ENCODE measurements at places on chromosomes 13 and 19.

DNA sequence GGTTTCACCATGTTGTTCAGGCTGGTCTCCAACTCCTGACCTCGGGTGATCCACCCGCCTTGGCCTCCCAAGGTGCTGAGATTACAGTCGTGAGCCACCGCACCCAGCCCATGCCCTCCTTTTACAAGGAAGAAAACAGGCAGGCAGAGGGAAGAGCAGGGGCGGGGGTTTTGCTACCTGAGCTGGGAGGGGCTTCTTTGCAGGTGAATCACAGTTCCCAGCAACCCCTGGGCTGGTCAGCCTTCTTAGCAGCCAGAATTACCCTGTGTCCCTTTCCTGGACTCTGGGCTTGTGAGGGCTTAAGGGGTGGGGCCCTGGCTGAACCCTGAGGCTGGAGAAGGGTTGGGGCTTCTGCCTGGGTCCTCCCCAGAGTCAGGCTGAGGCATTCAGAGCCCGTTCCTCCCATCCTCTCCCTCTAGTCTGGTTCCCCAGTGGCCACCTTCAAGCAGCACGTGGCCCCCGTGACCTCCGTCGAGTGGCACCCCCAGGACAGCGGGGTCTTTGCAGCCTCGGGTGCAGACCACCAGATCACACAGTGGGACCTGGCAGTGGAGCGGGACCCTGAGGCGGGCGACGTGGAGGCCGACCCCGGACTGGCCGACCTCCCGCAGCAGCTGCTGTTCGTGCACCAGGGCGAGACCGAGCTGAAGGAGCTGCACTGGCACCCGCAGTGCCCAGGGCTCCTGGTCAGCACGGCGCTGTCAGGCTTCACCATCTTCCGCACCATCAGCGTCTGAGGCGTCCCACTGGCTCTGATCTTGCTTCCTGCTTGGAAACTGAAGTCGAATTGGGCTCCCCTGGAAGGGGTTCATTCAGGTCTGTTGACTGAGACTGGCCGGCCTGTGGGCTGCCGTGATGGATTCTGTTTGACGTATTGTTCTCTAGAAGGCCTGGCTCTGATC, 2.8 kb upstream of the KCNJ14 start:
- DNase-seq = no peak

DNA sequence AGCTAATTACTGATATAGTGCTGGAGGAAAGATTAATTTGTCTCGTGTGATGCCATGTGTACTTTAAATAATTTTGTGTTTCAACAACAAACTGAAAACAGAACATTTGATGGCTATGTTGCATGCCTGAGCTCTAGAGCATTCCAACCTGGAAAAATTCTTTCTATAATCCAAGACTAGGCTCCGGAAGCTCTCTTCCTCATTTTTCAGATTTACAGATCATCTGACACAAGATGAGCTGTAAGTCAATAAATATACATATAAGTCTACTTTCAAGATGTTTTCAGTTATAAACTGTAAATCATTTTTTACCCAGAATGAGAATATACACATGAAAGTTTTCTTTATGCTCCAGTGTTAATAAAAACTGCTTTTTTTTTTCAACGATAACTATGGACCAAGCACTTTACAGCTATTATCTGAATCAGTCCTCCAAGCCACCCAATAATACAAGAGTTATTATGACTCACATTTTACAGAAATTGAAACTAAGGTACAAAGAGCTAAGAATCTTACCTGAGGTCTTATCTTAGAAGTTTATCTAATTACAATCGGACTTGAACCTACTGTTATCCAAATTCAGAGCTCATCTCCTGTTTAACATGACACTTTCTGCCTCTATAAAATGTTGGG, 6.4 kb upstream of the FOXO1 start:
- no peak for DNase-seq

GRCh38 chr13:54884682-54885081, 1856.1 kb downstream of the OLFM4 start:
- DNase-seq = no peak

GRCh38 chr19:51027126-51027806, 850 bp upstream of the KLK11 start:
- DNase-seq = no peak

- no peak for DNase-seq
Measured at GRCh38 chr13:37429976-37430375, 168.6 kb downstream of the POSTN start.

GRCh38 chr19:39970425-39970674, 615 bp upstream of the PSMC4 start:
- no peak for DNase-seq

DNA sequence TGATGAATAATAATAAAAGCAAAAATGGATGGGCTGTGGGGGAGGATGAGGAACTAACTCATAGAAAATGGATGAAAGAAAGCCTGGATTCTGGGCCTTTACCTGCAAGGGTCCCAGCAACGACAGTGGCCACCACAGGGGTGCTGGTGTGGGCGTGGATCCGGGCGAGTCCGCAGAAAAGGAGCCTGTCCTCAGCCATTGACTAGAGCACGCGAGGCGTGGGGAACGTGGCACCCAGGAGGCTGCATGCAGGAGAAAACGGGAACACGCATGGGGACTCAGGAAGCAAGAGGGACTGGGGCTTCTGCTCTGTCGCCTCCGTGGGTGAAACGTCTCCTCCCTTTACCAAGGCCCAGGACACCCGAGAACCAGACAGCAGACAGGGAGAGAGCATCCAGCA, 25.8 kb upstream of the DPRX start:
- DNase-seq = no peak

DNA sequence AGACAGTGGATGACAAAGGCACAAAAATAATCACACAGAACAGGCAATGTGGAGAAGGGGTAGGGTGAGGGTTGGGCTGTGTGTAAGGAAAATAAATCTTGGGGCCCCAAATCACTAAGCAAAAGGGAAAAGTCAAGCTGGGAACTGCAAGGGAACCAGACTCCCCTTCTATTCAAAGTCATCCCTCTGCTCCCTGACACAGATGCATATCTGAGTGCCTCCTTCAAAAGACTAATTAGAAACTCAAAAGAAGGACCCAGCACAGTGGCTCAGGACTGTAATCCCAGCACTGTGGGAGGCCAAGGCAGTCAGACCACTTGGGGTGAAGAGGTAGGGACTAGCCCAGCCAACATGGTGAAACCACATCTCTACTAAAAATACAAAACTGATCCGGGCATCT, 18.3 kb downstream of the ZNF611 start:
- no peak for DNase-seq

DNA sequence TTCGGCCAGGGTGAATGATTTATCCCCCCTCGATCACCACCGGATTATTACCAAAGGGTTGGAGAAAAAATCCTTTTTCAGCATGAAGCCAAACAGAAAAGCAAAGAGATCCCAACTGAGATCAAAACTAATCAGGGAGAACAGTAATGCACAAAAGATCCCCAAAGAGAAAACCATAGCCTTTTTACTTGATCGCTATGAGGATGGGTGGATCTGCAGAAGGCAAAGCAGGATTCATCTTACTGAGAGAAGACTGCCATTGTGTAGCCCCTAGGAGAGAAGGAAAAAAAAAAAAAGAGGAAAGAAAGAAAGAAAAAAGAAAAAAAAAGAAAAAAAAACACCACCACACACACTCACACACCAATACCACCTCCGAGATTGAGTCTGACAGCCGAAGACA, at the start of gene FGF14:
TSS of gene FGF14 (minus strand) at position 283 of the 400 bp plus-strand sequence.
- DNase-seq = no peak

DNA sequence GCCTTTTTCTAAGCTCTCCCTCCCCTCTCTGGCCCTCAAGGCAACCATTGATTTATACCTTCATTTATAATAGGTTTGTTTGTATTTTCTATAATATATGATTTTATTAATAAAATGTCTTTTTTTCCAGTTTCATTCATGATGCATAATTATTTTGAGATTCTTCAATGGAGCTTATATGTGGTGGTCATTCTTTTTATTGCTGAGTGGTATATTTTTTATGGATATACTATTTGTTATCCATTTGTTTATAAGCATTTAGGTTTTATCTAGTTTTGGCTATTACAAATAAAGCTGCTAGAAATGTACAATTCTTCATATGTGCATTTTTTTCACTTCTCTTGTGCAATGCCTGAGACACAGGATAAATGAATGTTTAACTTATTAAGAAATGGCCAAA, 10.8 kb downstream of the ZNF211 start:
- DNase-seq = no peak

GRCh38 chr13:112014857-112015256, 52.1 kb upstream of the SOX1 start:
- DNase-seq = no peak

DNA sequence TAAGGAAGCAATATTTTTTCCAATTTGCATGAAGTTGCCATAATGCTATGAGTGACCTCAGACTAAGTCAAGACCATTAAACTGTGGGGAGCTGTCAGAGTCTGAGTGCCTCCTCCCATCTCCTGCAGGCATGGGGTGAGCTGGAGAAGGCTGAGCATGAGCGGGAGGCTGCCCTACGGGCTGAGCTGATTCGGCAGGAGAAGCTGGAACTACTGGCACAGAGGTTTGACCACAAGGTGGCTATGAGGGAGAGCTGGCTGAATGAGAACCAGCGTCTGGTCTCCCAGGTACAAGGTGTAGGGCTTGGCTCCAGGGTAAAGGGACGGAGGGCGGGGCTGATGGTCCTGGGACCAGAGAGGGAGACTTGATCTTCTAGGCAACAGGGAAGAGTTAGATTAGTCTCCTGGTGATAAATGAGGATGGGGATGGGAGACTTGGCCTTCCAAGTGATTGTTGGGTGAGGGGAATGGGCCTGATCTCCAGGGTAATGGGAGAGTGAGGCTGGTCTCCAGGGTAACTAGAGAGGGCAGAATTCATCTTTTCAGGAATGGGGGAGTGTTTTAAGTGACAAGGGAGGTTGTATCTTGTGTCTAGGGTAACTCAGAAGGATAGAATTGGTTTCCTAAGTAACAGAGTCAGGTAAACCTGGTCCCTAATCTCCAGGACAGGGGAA, 36.0 kb downstream of the SPTBN4 start:
- DNase-seq = no peak

- no peak for DNase-seq
Measured at GRCh38 chr13:110209950-110210603, 96.9 kb downstream of the COL4A1 start.

DNA sequence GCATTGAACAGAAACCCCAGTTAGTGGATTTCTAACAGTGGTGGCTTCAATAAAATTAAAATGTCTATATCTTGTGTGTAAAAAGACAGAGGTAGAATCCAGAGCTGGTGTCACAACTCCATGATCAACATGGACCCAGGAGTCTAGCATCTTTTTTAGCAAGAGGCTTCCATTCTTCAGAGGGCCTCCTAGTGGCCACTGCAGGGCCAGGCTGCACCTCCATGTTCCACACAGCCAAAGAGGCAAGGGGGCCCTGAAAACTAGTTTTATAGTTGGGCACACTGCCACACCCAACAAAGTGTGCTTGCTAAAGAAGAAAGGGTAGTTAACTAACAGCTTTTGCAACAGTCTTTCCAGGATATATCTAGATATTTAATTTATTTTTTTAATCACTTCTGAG, 12.9 kb downstream of the N4BP2L1 start:
- no peak for DNase-seq

DNA sequence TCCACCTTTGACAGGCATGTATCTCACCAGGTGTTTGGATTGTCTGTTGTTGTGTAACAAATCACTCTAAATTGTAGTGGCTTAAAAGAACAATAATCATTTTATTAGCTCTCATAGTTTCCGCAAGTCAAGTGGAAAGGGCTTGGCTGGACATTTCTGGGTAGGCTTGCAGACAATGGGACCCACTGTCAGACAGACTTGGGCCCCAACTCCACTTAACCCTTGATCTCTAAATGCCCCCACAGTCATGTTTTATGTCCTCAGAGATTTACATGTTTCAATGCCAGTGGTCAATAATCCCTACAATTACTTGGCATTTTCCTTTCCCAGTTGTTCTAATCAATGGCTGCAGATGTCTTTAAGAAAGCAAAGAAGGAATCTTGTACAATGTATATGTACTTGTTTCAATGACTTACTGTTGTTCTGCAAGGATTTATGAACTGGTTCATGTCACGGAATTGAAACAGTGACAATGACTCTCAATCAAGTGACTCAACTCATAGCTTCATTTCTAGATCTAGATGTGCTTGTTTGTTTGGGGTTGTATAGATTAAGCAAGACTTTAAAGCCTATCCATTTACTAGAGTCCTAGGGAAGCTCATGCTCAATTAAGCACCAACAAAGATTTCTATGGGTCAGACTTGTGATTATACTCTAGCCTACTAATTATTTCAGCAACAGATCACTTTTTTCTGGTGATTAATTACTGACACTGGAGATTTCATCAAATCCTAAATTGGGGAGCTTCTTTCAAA, 510.1 kb upstream of the NBEA start:
- DNase-seq = no peak

DNA sequence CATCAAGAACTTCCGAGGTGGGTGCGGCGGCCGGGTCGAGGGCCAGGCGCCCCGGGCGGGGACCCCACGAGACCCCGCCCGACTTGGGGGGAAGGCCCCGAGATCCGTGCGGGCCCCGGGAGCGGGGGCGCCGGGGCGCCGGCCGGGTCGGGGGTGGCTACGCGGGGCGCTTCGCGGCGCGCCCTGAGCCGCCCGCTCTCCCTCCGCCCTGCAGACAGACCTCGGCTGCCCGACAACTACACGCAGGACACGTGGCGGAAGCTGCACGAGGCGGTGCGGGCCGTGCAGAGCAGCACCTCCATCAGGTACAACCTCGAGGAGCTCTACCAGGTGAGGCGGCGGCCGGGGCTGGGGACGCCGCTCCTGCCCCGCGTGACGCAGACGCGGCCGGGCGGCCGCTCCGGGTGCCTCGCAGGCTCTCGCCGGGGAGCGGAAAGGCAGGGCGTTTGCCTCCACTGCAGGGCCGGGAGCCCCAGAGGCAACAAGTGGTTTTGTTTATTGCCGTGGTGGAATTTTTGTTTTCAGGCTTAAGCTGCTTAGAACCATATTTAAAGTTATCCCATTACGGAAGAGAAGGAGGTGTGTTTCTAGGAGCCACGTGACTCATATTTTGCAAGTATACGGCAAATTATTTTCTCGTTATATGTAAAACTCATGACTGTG, 477 bp downstream of the CUL4A start:
- peak; percentile 87 for DNase-seq

DNA sequence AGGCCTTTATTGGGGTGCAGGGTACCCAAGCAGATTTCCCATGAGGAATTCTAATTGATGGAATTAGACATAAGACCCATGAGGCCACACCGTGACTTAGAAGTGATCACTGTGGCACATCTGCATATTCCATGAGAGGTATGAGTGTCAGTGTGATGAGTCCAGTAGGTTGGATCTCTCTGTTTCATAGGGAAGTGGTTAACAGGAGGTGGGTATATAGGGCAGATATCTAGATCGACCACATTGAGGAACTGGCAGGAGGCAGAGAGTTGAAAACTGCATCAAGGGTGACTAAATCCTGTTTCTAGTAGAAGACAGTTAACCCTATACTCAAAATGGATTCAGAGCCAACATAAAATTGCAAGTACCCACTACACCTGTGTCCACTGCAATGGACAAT, 68.6 kb upstream of the MIR17HG start:
- DNase-seq = no peak

GRCh38 chr13:76874479-76874878, 11.7 kb downstream of the KCTD12 start:
- DNase-seq = no peak

GRCh38 chr13:44574466-44574855, 1.7 kb downstream of the TSC22D1 start:
- DNase-seq = no peak
